ENCODE measurements at places on chromosomes 2 and 18. TPM values are rescaled to one million over a fixed set of nuclear protein-coding genes. Genes with fewer than 3 reads are reported as not detected.
A peak's percentile ranks its signal among the peaks of the same experiment; 100 is the strongest.

UBR3 gene
- total RNA-seq, result 27.6 TPM

EPB41L3 gene
- total RNA-seq, result 4.0 TPM

GRCh38 chr2:45728458-45728942 lies 77.0 kb downstream of the PRKCE start:
- DNase-seq, result no peak

IL1A gene
- total RNA-seq, result not detected

GRCh38 chr2:23940718-23941620 lies 706 bp downstream of the UBXN2A start:
- DNase-seq, result no peak

GRCh38 chr2:75592030-75592429 lies 31.3 kb upstream of the EVA1A start:
- DNase-seq, result no peak

SCTR gene
- 0.10 TPM for total RNA-seq

- DNase-seq, result no peak
These were observed 111.4 kb downstream of the NBAS start for GRCh38 chr2:15449556-15450236.

PEX13 gene
- 22.3 TPM for total RNA-seq

DNA sequence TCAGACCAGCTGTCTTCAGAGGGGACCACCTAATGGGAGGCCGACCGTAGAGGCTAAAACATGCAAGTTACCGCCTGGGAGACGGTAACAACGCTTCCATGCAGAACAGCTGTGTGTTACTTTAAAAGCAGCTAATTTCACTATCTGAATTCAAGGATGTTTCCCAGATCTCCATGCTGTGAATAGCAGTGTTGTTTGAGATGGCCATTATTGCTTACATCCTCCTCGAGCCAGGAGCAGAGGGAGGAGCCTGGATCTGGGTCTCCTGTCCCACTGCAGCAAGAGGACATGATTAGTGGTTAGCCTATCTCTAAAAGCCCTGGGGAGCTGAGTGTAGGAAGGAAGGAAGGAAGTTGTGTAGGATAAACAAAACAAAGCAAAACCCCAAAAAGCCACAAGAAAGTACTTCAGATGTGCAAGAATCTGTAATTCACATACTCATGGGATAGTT lies 50.9 kb downstream of the ACTR2 start:
- DNase-seq, result no peak

DNA sequence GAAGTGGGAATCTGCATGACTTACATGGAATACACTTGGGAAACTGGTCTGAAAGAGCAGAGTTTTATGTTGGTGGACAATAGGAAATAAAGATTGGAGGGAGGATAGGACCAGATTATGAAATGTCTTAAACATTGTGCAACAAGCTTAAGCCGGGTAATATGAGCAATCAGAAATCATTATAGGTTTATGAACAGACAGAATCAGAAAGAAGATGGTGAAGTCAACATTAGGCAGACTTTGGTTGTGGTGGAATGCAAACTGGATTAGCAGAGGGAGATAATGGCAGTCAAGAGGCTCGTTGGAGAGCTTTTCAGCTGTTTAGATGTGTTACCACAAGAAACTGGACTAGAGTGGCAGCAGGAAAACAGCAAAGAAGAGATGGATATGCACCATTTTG lies 43.5 kb downstream of the CRIM1 start:
- no peak for DNase-seq

- DNase-seq, result peak; percentile 24
These were observed 9.9 kb downstream of the ST3GAL5 start for GRCh38 chr2:85878719-85879370.

- no peak for DNase-seq
These were observed 98.6 kb downstream of the BABAM2 start for GRCh38 chr2:27989149-27989548.

ZSWIM2 gene
- total RNA-seq, result not detected

DNA sequence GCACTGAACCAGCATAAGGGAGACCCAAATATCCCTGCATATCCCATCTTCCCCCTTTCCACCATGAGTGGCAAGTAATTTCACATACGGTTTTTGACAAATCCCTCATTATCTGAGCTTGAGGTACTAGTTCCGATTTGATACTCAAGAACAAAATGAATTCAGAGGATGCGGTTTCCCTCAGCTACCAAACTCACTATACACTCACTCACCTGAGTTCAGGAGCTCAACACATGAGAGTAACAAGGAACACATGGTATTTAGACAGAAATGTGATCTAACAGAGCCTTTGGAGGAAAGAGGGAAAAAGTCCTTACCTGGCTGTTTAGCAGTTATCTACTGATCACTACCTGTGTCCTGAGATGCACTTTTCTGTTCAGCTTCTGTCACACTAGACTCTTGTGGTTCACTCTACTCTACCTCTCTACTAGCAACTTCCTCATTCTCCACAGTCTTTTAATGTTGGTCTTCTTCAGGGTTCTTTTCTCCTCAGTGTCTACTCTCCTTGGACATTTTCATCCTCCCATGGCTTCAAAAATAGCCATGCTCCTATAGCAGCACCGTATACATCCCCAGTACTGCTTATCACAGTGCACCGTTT lies 25.1 kb downstream of the ASXL2 start:
- DNase-seq, result no peak

DNA sequence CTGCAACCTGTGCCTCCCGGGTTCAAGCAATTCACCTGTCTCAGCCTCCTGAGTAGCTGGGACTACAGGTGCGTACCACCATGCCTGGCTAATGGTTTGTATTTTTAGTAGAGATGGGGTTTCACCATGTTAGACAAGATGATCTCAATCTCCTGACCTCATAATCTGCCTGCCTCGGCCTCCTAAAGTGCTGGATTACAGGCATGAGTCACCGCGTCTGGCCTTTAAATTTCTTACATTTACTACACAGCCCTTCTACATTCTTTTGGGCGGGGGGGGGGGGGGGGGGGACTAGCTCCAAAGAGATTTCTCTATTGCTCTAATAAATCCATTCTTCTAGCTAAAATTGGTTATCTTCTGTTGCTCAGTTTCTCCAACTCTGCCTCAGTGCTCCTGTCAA lies 964.9 kb upstream of the ACVR2A start:
- no peak for DNase-seq

GRCh38 chr2:197847651-197848401 lies 43.4 kb downstream of the PLCL1 start:
- no peak for DNase-seq

- DNase-seq, result peak; percentile 91
These were observed 36.5 kb upstream of the CYTIP start for GRCh38 chr2:157480182-157480961.

FOXI3 gene
- not detected for total RNA-seq

LRATD1 gene
- total RNA-seq, result 1.6 TPM

- no peak for DNase-seq
These were observed 170.9 kb upstream of the PXDN start for GRCh38 chr2:1915196-1915595.

DNA sequence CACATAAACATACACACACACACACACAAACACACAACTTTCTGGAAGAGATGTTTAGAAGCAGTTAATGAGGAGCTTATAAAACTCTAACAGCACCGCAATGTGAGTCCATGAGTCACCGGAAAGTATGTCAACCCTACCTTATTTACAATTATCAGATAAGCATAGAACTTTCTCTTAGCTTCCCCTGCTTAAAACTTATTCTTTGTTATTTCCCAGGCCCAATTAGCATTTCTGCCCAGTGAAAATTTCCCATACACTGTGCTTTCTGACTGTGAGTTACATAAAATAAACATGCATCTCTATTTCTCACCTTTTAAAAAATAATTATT lies 737.6 kb downstream of the LRP1B start:
- no peak for DNase-seq

DNA sequence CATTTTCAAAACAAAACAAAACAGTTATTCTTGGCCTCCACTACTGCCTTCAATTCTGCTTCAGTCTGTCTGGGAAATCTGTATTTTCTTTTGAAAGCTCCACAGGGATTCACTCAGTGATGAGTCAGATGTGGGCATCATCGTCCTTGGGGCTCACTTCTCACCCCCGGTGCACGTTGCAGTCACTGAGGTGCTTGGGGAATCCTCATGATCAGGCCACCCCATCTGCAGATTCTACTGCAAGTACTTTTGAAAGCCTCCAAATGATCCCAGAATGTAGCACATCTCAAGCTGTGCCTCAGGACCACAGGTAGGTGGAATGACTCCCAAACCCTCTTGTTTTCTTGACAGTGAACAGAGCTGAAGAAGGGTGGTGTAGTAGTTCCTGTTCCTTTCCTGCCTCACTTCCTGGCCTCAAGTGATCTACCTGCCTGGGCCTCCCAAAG lies 34.3 kb downstream of the LPIN2 start:
- DNase-seq, result no peak

- no peak for DNase-seq
These were observed 258.2 kb upstream of the SP5 start for GRCh38 chr2:170456914-170457313.
